WTC11 (cell line): ENCODE measurements at places on chromosomes 2 and 18.

DNA sequence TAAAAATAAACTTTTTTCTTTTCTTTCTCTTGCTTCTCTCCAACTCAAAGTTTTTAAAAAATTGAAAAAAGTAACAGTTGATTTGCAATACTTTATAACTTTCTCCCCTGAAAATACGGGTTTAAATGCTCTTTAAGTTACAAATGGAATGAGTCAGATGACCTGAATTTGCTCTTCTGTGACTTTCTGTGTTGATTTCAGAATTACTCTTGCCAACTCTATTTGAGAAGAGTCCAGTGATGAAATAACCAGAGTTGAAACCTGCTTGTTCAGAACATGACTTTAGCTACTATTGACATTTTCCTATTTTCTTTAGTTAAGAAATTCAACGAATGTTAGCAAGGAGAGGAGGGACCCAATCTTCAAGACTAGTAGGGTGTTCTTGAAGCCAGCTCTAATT, 146.1 kb upstream of the ZSWIM2 start:
- no peak overlapping the region for H3K27ac ChIP-seq
- H3K4me3 ChIP-seq: no peak overlapping the region
- no peak for DNase-seq
- no peaks in the 10 kb centered on the region for H3K27me3 ChIP-seq

DNA sequence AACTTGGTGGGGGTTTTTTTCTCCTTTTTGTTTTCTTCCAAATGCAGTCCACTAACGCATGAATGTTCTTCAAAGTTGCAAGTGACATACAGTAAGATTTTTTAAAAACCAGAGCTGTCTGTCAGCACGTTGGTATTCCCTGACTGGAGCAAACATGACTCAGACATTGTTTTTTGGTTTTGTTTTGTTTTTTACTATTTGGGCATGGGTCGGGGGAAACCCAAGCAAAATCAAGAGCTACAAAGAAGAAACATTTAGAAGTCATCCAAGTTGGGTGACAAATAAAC, 726 bp upstream of the CCDC88A start:
- H3K27ac ChIP-seq: peak overlapping the region; percentile 38; the same call in 1 of the 2 replicates
- H3K4me3 ChIP-seq: peak overlapping the region; percentile 74
- no peaks in the 10 kb centered on the region for H3K36me3 ChIP-seq

- H3K4me1 ChIP-seq: peaks cover 49% of the 10 kb centered on the region
- peaks cover 24% of the 10 kb centered on the region for H3K36me3 ChIP-seq
- DNase-seq: no peak
- peak overlapping the region; percentile 50; the same call in 1 of the 2 replicates for H3K27ac ChIP-seq
- H3K4me3 ChIP-seq: peak overlapping the region; percentile 3; the same call in 1 of the 2 replicates
Observed at GRCh38 chr18:27556741-27557140, 371.6 kb upstream of the CHST9 start.

GRCh38 chr2:199223791-199224190, 233.9 kb downstream of the SATB2 start:
- no peaks in the 10 kb centered on the region for H3K27me3 ChIP-seq
- H3K4me3 ChIP-seq: no peak overlapping the region
- H3K4me1 ChIP-seq: no peaks in the 10 kb centered on the region
- no peak for DNase-seq

GRCh38 chr2:107721586-107721985, 105.1 kb upstream of the RGPD4 start:
- no peak for DNase-seq
- H3K4me3 ChIP-seq: no peak overlapping the region
- no peaks in the 10 kb centered on the region for H3K36me3 ChIP-seq
- H3K27me3 ChIP-seq: no peaks in the 10 kb centered on the region
- H3K27ac ChIP-seq: no peak overlapping the region

- no peak overlapping the region for H3K4me3 ChIP-seq
- no peaks in the 10 kb centered on the region for H3K4me1 ChIP-seq
- peaks cover 43% of the 10 kb centered on the region for H3K36me3 ChIP-seq
- no peak for DNase-seq
- no peaks in the 10 kb centered on the region for H3K27me3 ChIP-seq
- no peak overlapping the region for H3K27ac ChIP-seq
Observed at GRCh38 chr2:11795590-11795989, 49.2 kb downstream of the LPIN1 start.

- H3K27ac ChIP-seq: peak overlapping the region; percentile 73
- no peak for DNase-seq
- H3K27me3 ChIP-seq: no peaks in the 10 kb centered on the region
- no peak overlapping the region for H3K4me3 ChIP-seq
Observed at GRCh38 chr2:135904341-135904989, 28.2 kb upstream of the MCM6 start.

GRCh38 chr2:84782717-84783442, 98.0 kb downstream of the TRABD2A start:
- DNase-seq: no peak
- no peak overlapping the region for H3K4me3 ChIP-seq
- peaks cover 28% of the 10 kb centered on the region for H3K4me1 ChIP-seq
- no peaks in the 10 kb centered on the region for H3K27me3 ChIP-seq

DNA sequence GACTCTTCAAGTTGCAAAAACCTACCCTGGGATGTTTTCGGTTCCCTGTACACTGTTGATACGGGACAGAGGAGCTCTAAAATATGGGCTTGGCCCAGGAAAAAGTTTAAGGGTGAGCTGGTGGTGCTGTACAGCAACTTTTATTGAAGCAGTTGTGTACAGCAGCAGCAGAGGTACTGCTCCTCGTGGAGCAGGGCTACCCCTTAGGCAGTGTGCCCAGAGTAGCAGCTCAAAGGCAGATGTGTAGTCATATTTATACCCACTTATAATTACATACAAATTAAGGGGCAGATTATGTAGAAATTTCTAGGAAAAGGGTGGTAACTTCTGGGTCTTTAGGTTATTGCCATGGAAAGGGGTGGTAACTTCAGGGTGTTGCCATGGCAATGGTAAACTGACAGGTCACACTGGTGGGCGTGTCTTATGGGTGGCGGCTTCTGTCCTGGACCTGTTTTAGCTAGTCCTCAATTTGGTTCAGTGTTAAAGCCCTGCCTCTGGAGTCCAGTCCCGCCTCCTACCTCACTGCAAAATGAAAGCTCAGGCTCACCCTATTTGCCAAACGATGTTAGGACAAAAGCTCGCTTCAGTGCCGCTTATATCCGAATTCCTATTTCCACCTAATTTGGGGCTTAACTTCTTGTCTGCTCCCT, 203.2 kb downstream of the ETAA1 start:
- H3K27ac ChIP-seq: no peak overlapping the region
- H3K4me1 ChIP-seq: peaks cover 5% of the 10 kb centered on the region; the same call in 1 of the 2 replicates
- no peak overlapping the region for H3K4me3 ChIP-seq

DNA sequence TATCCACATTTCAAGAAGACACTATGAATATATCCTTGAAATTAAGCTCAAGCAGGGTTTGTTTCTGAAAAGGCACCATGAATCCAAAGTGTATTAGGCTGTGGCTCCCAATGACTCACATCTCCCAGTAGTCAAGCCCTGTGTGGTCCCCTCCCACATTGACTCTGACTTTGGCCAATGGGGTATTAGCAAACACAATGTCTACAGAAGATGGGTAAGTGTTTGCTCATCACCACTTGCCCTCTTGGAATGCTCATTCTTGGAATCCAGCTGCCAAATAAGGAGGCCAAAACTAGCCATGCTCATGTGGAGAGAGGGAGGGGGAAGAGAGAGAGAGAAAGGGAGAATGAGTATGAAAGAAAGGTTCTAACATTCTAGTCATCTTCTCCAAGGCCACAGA, 490.0 kb downstream of the TXNL1 start:
- no peak for DNase-seq
- peaks cover 13% of the 10 kb centered on the region for H3K4me1 ChIP-seq
- no peak overlapping the region for H3K4me3 ChIP-seq
- H3K27ac ChIP-seq: no peak overlapping the region

GRCh38 chr2:67221266-67221665, 175.9 kb upstream of the ETAA1 start:
- no peak for DNase-seq
- H3K27ac ChIP-seq: no peak overlapping the region
- H3K4me3 ChIP-seq: no peak overlapping the region
- peaks cover 19% of the 10 kb centered on the region for H3K4me1 ChIP-seq

DNA sequence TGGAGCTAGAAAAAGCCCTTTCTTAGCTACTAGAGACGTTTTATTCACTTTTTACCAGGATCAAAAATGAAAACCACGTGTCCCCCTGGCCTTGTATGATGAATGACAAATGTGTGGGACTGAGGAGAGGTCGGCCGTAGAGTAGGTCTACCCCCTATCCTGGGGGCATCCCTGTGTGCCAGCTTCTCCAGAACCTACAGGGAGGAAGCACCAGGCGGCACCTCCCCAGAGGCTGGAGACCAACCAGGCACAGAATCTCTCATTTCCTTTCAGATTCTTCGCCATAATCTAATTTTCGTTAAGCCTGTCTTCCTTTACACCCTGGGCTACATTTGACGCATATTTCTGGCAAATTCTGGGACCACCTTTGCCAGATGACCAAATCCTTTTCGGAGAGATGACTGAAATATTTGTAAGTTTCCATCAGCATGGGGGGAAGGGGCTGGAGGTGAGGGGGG, 15.9 kb downstream of the TWIST2 start:
- peak overlapping the region; percentile 2; the same call in 1 of the 2 replicates for H3K27ac ChIP-seq
- no peak overlapping the region for H3K4me3 ChIP-seq
- peaks cover 11% of the 10 kb centered on the region for H3K4me1 ChIP-seq
- no peaks in the 10 kb centered on the region for H3K36me3 ChIP-seq
- H3K27me3 ChIP-seq: no peaks in the 10 kb centered on the region

GRCh38 chr2:164877927-164878326, 36.3 kb upstream of the COBLL1 start:
- no peak overlapping the region for H3K4me3 ChIP-seq
- no peak overlapping the region for H3K27ac ChIP-seq
- peaks cover 7% of the 10 kb centered on the region for H3K4me1 ChIP-seq
- no peaks in the 10 kb centered on the region for H3K36me3 ChIP-seq

GRCh38 chr2:119122663-119123062, 35.9 kb downstream of the C1QL2 start:
- no peak overlapping the region for H3K27ac ChIP-seq
- peaks cover 52% of the 10 kb centered on the region for H3K4me1 ChIP-seq
- no peak for DNase-seq
- no peak overlapping the region for H3K4me3 ChIP-seq

DNA sequence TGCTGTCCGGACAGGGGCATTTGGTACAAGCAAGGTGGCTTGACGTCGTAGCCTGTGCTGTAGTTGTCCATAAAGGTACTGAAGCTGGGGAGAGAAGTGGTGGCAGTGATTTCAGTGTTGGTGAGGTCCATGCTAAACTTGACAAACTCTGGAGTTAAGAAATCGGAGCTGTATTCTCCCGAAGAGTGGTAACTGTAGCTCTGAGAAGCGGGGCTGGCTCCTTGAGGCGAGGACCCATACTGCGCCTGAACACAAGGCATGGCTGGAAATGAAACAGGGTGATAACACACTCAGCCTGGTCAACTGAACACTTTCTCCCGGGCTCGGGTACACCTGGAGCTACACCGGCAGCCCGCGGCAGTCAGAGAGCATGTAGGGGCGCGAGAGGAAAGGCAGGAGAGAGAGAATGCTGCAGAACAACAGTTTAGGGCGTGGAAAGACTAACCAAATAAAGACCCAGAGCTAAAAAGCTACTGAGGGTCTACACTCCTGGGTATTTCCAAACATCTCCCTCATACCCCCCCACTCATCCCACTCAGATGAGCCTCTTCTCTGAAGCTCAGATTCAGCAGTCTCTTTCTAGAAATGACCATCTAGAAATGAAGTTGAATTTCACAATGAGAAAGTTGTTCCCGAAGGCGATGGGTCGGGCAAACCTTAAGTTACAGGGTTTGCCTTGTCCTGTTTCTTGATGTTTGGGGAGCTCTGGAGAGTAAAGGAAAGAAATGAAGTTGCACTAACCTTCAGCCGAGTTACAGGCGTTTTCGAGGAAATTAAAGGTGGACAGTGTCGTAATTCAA, 2.4 kb downstream of the NR4A2 start:
- no peak overlapping the region for H3K27ac ChIP-seq
- no peaks in the 10 kb centered on the region for H3K36me3 ChIP-seq
- H3K27me3 ChIP-seq: peaks cover 90% of the 10 kb centered on the region
- no peak for DNase-seq
- H3K4me1 ChIP-seq: peaks cover 71% of the 10 kb centered on the region
- H3K4me3 ChIP-seq: peak overlapping the region; percentile 69

DNA sequence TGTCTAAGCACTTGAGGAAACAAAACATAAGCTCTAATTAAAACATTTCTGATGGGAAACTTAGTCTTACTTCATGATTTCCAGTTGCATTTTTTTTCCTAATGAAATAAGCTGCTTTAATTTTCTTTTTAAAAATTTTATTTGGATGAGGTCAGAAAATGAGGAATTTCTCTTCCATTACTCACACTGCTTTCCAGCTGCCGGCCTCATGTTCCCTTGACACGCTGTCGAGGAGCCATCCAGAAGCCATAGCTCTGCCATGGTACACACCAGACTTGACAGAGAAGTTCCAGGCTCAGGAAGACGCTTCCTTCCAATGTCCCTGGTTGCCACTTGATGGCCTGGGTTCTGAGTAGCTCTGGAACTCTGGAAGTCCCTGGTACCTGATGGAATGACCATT, 12.1 kb upstream of the MAPRE2 start:
- no peak for DNase-seq
- H3K36me3 ChIP-seq: no peaks in the 10 kb centered on the region
- peaks cover 16% of the 10 kb centered on the region for H3K4me1 ChIP-seq
- H3K27me3 ChIP-seq: no peaks in the 10 kb centered on the region

- H3K27ac ChIP-seq: no peak overlapping the region
- no peaks in the 10 kb centered on the region for H3K36me3 ChIP-seq
- no peaks in the 10 kb centered on the region; the same call in 1 of the 2 replicates for H3K27me3 ChIP-seq
- no peak for DNase-seq
Observed at GRCh38 chr18:59834267-59834666, 65.5 kb upstream of the PMAIP1 start.

GRCh38 chr2:97761192-97761591, 47.8 kb downstream of the ZAP70 start:
- H3K4me1 ChIP-seq: peaks cover 21% of the 10 kb centered on the region
- H3K36me3 ChIP-seq: peaks cover 39% of the 10 kb centered on the region
- no peaks in the 10 kb centered on the region; the same call in 1 of the 2 replicates for H3K27me3 ChIP-seq
- H3K4me3 ChIP-seq: no peak overlapping the region
- DNase-seq: no peak
- no peak overlapping the region for H3K27ac ChIP-seq

- H3K4me3 ChIP-seq: peak overlapping the region; percentile 49
- H3K4me1 ChIP-seq: peaks cover 9% of the 10 kb centered on the region
- H3K36me3 ChIP-seq: no peaks in the 10 kb centered on the region; the same call in 1 of the 2 replicates
- H3K27me3 ChIP-seq: no peaks in the 10 kb centered on the region
- no peak overlapping the region for H3K27ac ChIP-seq
- peak; percentile 82 for DNase-seq
Observed at GRCh38 chr2:153287109-153287801, 191.3 kb downstream of the RPRM start.

GRCh38 chr2:238956676-238957075, 108.8 kb downstream of the TWIST2 start:
- no peak for DNase-seq
- H3K36me3 ChIP-seq: no peaks in the 10 kb centered on the region
- H3K4me3 ChIP-seq: no peak overlapping the region
- no peak overlapping the region for H3K27ac ChIP-seq

DNA sequence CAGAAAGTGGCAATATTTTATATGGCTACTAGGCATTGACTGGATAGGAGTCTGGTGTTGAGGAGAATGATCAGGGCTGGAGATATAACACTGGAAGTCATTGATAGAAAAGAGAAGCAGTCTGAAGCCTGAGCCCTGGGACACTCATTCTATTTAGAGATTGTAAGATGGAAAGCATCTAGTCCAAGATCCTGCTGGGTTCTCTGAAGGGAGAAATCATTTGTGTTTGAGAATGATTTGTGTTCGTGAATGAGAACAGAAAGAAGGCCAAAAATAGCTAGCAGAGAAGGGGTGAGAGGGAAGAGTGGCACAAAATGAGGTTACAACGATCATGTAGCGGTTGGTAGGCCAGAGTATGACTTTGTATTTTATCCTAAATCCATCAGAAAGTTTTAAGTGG, 7.6 kb upstream of the ALS2 start:
- no peak overlapping the region for H3K27ac ChIP-seq
- no peaks in the 10 kb centered on the region; the same call in 1 of the 2 replicates for H3K27me3 ChIP-seq
- H3K4me3 ChIP-seq: no peak overlapping the region
- H3K4me1 ChIP-seq: no peaks in the 10 kb centered on the region
- no peaks in the 10 kb centered on the region for H3K36me3 ChIP-seq
- DNase-seq: no peak
